ENCODE measurements at places on chromosomes 2 and 18. TPM values are rescaled to one million over a fixed set of nuclear protein-coding genes. Genes with fewer than 3 reads are reported as not detected.
A peak's percentile ranks its signal among the peaks of the same experiment; 100 is the strongest.

DNA sequence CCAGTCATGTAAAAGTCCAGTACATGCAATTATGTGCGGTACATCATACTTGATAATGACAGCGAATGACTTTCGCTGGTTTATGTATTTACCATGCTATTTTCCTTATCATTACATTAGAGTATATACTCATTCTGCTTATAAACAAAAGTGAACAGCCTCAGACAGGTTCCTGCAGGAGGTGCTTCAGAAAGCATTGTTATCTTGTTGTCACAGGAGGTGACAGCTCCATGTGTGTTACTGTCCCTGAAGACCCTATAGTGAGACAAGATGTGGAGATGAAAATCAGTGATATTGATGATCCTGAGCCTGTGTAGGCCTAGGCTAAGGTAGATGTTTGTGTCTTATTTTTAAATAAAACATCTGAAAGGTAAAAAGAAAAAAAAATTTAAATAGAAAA is 15.3 kb upstream of the MPPE1 start:
- H3K4me3 ChIP-seq, result no peak overlapping the region
- H3K27ac ChIP-seq, result no peak overlapping the region
- no peaks in the 10 kb centered on the region for H3K4me1 ChIP-seq
- no peaks in the 10 kb centered on the region for H3K27me3 ChIP-seq

DNA sequence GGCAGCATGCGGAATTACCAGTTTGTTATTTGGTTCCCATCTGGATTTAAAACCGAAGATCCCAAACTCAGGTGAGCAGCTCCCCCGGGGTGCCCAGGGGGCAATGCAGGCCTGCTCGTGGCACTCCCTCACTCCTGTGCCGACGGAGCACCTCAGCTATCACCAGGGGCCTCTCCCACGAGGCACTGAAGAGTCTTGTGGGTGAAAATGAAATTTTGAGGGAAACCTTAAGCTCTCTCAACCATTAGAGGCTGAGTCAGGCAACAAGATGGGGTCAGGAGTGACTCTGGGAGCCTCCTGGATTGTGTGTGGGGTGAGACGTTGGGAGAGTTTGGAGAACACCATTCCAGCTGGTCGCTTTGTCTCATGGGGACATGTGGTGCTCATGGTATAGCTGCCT is 189.0 kb downstream of the PRKCE start:
- no peak for DNase-seq
- H3K27me3 ChIP-seq, result no peaks in the 10 kb centered on the region
- no peak overlapping the region for H3K4me3 ChIP-seq
- H3K36me3 ChIP-seq, result no peaks in the 10 kb centered on the region

GRCh38 chr2:64212801-64213321 is 68.6 kb upstream of the PELI1 start:
- H3K36me3 ChIP-seq, result no peaks in the 10 kb centered on the region
- H3K27me3 ChIP-seq, result no peaks in the 10 kb centered on the region
- peak overlapping the region; percentile 78 for H3K4me3 ChIP-seq
- DNase-seq, result no peak

GRCh38 chr2:58063641-58064040 is 17.0 kb downstream of the VRK2 start:
- no peak overlapping the region for H3K4me3 ChIP-seq
- H3K36me3 ChIP-seq, result peaks cover 8% of the 10 kb centered on the region
- peaks cover 9% of the 10 kb centered on the region for H3K4me1 ChIP-seq
- H3K27me3 ChIP-seq, result no peaks in the 10 kb centered on the region

GRCh38 chr2:70907130-70908057 is 28.3 kb upstream of the ATP6V1B1 start:
- DNase-seq, result no peak
- peaks cover 46% of the 10 kb centered on the region for H3K27me3 ChIP-seq
- no peak overlapping the region for H3K4me3 ChIP-seq
- H3K4me1 ChIP-seq, result peaks cover 8% of the 10 kb centered on the region
- H3K27ac ChIP-seq, result no peak overlapping the region

DNA sequence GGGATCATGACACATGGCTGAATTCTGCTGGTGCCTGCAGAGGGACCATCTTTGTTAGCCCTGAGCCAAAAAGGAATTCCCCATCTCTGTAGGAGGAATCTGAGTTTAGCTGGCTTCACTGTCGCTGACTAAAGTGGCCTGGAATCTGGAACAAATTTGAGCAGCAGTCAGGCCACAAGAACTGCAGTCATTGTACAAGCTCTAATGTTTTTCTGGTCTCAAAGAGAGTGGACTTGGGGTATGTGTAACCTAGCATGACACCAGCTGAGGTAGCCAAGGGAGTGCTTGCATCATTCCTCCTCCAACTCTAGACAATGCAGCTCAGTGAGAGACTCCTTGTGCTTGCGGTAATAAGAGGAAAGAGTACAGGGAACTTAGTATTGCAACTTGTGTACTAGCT is 539.1 kb upstream of the LRRTM4 start:
- no peak overlapping the region for H3K4me3 ChIP-seq
- no peaks in the 10 kb centered on the region for H3K4me1 ChIP-seq
- no peaks in the 10 kb centered on the region for H3K36me3 ChIP-seq
- H3K27ac ChIP-seq, result no peak overlapping the region
- H3K27me3 ChIP-seq, result no peaks in the 10 kb centered on the region

GRCh38 chr2:143481733-143482132 is 352.5 kb downstream of the ARHGAP15 start:
- H3K36me3 ChIP-seq, result peaks cover 1% of the 10 kb centered on the region
- H3K27ac ChIP-seq, result no peak overlapping the region
- DNase-seq, result no peak
- no peaks in the 10 kb centered on the region for H3K4me1 ChIP-seq
- H3K27me3 ChIP-seq, result no peaks in the 10 kb centered on the region
- H3K4me3 ChIP-seq, result no peak overlapping the region

DNA sequence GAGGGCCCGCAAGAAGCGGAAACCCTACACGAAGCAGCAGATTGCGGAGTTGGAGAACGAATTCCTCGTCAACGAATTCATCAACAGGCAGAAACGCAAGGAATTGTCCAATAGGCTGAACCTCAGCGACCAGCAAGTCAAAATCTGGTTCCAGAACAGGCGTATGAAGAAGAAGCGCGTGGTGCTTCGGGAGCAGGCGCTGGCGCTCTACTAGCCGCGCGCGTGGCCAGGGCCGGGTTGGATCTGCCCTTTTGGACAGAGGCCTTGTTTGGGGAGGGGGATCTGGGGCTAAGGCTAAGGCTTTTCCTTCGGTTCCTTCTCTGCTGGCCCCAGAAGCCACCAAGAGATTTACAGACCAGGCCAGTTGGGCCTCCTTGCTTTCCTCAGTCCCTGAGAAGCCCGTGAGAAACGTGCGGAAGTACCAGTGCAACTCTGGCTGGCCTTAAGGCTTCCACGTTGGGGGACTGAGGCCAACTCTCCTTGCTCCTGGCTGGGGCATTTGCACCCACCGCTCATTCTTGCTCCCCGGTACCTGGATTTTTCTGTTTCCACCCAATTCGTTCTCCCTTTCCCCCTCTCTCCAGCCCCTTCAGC is 1.0 kb downstream of the HOXD12 start:
- H3K4me1 ChIP-seq, result peaks cover 19% of the 10 kb centered on the region
- peaks cover 46% of the 10 kb centered on the region for H3K27me3 ChIP-seq
- no peak overlapping the region for H3K4me3 ChIP-seq
- no peak overlapping the region for H3K27ac ChIP-seq
- no peaks in the 10 kb centered on the region for H3K36me3 ChIP-seq

DNA sequence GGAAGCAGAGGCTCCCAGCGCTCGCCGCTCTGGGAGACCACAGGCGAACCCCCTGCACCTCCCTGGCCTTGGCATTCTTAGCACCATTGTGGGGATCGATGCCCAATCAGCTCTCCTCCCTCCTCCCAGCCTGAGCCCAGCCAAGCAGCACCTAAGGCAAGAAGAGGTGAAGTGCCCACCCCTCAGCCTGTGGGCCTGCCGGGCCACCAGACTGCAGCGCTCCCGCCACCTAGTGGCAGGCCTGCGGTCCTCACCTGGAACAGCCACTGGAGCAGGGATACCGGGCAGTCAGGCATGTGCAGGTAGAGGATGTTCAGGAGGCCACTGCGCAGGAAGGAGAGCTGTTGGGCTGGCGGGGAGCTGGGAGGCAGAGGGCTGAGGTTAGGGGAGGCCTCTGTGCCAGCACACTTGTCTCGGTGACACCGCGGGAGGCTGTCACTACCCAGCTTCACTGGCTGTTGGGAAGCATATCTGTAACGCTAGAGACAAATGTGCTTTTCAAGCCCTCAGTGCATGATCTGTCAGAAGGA is 35.2 kb downstream of the FAM178B start:
- no peak overlapping the region for H3K4me3 ChIP-seq
- no peak overlapping the region for H3K27ac ChIP-seq
- H3K36me3 ChIP-seq, result no peaks in the 10 kb centered on the region
- peak; percentile 54 for DNase-seq
- H3K4me1 ChIP-seq, result peaks cover 14% of the 10 kb centered on the region
- H3K27me3 ChIP-seq, result no peaks in the 10 kb centered on the region

DNA sequence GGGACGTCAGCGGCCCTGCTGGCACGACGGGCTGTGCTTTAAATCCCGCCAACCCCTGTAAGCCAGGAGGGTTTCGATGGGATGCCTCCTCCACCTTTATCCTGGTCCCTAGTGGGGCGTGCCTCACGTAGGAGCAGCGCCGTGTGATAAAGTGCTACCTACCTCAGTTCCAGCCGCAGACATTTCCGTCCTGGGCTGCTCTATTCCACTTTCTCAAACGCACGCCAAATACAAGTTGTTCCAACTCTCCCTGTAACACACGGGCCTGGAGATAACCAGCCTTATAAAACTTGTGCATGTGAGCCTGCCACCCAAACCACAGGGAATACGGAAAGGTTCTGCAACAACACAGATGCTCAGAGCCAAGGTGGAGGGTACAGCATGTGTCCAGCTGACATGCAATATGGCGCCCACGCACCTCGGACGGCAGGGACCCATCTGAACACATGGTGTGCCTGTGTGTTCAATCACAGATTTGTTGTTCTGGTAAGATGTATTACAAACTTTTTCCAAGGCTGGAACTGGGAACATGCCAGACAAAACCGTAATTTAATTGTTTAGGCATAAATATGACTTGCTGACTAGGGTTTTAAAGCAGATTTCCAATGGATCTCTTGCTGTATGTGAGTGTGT is 47.7 kb downstream of the ZNF516 start:
- H3K27ac ChIP-seq, result no peak overlapping the region
- DNase-seq, result no peak
- no peaks in the 10 kb centered on the region for H3K27me3 ChIP-seq
- no peak overlapping the region for H3K4me3 ChIP-seq
- H3K36me3 ChIP-seq, result no peaks in the 10 kb centered on the region
- H3K4me1 ChIP-seq, result peaks cover 6% of the 10 kb centered on the region

The FAM237A gene
- not detected for total RNA-seq

The CPO gene
- not detected for total RNA-seq

The WDR43 gene
- total RNA-seq, result 70.1 TPM

The TRIM43 gene
- total RNA-seq, result not detected

The SCTR gene
- not detected for total RNA-seq

The ZBTB14 gene
- 17.8 TPM for total RNA-seq

The RGPD3 gene
- 0.44 TPM for total RNA-seq

The VWA3B gene
- total RNA-seq, result not detected

The TUBA3E gene
- total RNA-seq, result not detected

The PSMA8 gene
- 0.30 TPM for total RNA-seq

The CCDC102B gene
- total RNA-seq, result 1.8 TPM

The NT5DC4 gene
- total RNA-seq, result not detected

The TMEM17 gene
- total RNA-seq, result not detected
